ENCODE measurements at places on chromosomes 11 and 22.

- DNase-seq = no peak
Measured at GRCh38 chr11:127199306-127199801, 198.8 kb upstream of the KIRREL3 start.

- DNase-seq = no peak
Measured at GRCh38 chr11:57432714-57433163, 5.8 kb upstream of the SLC43A3 start.

- DNase-seq = no peak
Measured at GRCh38 chr22:17607891-17608521, 20.5 kb downstream of the ATP6V1E1 start.

- DNase-seq = no peak
Measured at GRCh38 chr11:124277804-124278203, 21.6 kb downstream of the OR8G5 start.

GRCh38 chr11:57163160-57163868 is 18.4 kb upstream of the LRRC55 start:
- no peak for DNase-seq

- DNase-seq = no peak
Measured at GRCh38 chr22:42768385-42769035, 47.8 kb upstream of the A4GALT start.

- no peak for DNase-seq
Measured at GRCh38 chr11:126115816-126116331, 53.2 kb upstream of the CDON start.

GRCh38 chr11:2409611-2410468 is 9.3 kb downstream of the TSSC4 start:
- DNase-seq = no peak

DNA sequence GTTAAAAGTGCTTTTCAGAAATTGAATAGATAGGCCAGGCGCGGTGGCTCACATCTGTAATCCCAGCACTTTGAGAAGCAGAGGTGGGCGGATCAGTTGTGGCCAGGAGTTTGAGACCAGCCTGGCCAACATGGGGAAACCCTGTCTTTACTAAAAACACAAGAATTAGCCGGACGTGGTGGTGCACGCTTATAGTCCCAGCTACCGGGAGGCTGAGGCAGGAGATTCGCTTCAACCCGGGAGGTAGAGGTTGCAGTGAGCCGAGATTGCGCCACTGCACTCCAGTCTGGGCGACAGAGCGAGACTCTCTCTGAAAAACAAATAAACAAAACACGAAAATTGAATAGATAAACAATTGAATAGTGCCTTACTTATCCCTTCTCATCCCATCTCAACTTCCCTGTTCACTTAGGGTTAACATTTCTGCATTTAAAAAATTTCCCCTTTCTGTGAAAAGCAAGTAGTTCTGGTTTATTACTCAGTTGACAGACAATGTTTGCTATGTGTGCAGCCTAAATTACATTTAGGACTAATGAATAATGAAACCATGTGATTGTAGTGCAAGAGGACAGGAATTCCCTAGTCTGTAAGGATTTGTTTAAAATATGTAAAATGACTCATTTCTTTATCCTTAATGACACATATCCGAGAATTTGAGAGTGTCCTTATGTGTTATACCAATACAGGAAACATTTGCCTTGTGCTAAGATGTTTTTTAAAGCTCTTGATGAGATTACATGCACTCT is 6.0 kb downstream of the RNF169 start:
- DNase-seq = no peak

GRCh38 chr11:94032066-94032465 is 10.9 kb downstream of the HEPHL1 start:
- no peak for DNase-seq

DNA sequence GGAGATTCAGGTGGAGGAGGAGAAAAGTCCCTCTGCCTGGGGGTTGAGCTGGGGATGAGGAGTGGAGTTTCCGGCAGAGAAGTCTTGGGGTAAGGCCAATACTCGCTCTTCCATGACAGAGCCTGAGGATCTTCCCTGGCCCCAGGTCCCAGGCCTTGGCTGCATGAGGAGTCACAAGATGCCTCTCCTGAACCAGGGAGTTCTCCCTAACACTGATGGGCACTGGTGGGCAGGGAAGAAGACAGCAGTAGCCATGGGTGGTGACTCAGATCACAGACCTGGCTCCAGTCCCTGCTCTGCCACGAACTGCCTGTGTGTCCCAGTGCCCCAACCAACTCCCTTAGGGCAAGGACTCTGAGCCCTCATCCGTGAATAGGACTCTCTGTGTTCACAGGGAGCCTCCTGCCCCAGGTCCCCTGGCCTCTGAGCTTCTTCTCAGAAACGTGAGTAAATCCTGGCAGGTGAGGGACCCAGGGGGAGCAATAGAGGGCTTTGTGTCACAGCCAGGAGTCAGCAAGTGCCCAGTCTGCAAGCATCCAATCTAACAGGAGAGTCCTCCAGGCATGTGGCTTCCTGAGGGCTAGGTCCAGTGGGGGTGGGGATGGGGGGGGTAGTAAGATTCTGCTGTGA is 45.5 kb upstream of the FTH1 start:
- DNase-seq = no peak

GRCh38 chr22:39207141-39208012 is 37.4 kb downstream of the PDGFB start:
- DNase-seq = no peak

- DNase-seq = no peak
Measured at GRCh38 chr11:88326099-88326498, 11.4 kb downstream of the CTSC start.

GRCh38 chr11:9459667-9460321 is 1.0 kb upstream of the ZNF143 start:
- no peak for DNase-seq

DNA sequence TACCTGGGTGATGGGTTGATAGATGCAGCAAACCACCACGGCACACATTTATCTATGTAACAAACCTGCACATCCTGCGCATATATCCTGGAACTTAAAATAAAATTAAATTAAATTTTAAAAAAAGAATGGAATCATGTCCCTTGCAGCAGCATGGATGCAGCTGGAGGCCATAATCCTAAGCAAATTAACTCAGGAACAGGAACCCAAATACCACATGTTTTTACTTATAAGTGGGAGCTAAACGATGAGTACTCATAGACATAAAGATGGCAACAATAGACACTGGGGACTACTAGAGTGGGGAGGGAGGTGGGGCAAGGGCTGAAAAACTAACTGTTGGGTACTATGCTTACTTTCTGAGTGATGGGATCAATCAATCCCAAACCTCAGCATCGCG is 40.9 kb downstream of the CWC15 start:
- DNase-seq = no peak

DNA sequence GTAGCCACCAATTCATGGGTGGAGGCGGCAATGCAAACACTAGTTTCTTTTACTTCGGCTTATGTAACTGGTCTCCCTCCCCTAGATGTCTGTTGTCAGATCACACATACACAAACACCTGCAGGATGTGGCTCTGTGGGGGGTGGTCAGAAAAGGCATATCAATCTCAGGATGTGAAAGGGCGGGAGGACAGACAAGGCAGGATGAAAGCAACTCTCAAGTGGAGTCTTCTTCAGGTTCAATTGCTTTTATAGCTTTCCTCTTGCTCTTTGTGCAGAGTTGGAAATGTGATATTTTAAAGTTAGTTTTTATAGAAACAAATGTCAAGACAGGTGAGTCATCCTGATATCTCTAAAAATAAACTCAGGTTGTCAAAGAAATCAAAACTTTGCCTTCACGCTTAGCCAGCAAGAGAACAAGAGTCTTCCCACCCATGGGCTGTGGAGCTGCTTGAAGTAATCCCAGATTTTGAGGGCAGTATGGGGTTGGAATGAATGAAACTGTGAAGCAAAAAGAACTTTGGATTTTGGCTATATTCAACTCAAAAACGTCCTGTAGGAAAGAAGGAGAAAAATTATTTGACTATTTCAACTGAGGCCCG is 423.4 kb downstream of the GUCY1A2 start:
- DNase-seq = no peak

- no peak for DNase-seq
Measured at GRCh38 chr11:72971192-72971967, 157.2 kb downstream of the ATG16L2 start.

DNA sequence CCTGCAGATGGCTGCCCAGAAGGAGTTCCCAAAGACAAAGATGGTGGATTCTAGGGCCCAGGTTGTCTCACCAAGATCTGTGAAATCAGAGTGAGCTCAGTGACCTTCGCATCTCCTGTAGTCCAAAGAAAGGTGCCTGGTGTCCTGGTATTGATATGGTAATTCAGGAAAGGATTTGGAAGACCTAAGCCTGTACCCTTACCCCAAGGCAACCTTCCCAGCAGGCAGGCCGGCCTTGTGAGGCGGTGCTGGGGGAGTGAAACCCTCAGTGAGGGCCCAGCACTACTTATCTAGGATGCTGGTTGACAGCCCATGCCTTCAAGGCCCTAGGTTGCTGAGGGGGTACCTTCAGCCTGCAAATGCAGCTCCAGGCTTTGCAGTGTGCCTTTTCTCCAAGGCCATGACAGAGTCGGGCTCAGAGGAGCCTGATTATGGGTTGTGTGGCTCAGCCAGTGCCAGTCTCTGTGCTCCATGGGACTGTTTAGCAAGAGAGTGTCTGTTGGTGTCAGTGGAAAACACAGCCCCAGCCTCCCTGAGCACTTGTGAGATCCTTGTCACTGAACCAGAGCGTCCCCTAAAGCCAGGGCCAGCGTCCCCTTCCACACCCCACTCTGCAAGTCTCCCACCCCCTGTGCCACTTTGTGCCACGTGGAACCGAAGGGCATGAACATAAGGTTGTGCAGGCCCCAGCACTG is 72.8 kb upstream of the MYOD1 start:
- no peak for DNase-seq

DNA sequence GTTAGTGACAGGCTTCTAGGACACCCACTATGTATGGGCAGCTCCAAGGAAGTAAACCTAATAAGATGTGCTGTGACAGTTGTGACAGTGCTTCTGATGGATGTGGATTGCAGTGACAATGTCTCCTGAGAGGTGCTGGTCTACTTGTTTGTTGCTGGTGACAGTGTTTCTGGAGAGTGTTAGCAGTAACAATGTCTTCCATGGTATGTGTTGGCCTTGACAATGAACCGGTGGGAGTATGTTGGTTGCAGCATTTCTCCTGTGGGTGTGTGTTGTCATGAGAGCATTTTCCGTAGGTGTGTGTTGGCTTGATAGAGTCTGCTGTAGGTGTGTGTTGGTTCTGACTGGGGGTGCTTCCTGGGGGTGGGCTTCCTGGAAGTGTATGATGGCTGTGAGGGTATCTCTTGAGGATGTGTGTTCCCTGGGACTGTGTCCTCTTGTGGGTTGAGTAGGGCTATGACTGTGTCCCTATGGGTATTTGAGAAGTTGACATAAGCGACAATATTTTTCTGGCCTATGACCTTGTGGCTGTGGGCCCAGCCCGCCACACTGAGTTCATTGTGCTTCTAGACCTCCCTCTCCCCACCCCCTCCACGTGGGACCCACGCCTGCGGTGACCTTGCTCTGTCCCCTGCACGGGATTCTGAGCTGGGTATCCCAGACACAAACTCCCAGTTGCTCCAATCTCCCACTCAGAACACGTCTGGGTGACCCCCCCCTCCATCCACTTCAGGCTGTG is 1.2 kb downstream of the DCHS1 start:
- no peak for DNase-seq

DNA sequence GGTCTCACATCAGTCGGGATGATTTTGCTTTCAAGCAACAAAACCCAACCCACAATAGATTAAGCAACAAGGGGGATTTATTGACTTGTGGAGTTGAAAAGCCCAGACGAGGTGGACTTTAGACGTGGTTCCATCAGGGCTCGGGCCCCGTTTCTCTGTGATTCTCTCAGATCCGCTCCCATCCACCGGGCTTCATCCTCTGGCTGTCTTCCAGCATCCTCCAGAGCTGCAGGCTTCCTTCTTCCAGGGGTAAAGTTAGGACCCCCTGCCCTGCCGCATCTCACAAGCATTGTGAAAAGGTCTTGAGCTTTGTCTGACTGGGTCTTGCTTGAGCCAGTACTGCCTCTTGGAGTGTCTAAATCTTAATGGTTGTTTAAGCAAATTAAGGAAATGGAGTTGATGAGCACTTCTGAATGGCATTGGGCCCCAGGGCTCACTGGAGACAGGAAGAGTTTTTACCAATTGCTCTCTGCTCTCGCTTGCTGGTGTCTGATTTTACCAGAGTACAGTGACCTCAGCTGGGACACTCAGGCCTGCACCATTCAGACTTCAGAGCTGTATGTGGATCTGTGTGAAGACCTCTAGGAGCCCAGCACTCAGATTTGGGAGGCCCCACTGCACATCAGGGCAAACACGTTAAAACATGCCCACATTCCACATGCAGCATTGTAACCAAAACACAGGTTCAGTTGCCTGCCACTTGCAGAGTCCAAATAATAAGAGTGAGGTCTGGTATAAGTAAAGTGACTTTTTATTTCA is 13.5 kb upstream of the FTH1 start:
- DNase-seq = no peak

DNA sequence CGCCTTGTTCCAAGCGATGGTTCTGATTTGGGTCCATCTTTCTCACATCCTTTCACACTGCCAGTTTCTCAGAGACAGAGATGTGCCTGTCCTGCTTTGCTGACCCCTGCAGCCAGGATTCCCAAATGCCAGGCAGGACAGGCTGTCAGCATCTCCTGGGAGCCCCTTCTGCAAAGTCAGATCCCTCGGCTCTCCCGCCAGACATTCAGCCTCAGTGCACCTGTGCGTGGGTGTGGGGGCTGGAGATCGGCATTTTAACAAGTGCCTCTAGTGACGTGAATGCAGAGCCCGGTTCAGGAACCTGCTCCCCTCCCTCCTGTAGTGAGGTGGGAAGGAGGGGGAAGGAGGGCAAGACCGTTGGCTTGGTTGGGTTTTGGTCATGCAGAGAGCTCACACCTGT is 108.9 kb upstream of the FGF3 start:
- no peak for DNase-seq

GRCh38 chr11:927871-928270 is 2.2 kb downstream of the AP2A2 start:
- no peak for DNase-seq

DNA sequence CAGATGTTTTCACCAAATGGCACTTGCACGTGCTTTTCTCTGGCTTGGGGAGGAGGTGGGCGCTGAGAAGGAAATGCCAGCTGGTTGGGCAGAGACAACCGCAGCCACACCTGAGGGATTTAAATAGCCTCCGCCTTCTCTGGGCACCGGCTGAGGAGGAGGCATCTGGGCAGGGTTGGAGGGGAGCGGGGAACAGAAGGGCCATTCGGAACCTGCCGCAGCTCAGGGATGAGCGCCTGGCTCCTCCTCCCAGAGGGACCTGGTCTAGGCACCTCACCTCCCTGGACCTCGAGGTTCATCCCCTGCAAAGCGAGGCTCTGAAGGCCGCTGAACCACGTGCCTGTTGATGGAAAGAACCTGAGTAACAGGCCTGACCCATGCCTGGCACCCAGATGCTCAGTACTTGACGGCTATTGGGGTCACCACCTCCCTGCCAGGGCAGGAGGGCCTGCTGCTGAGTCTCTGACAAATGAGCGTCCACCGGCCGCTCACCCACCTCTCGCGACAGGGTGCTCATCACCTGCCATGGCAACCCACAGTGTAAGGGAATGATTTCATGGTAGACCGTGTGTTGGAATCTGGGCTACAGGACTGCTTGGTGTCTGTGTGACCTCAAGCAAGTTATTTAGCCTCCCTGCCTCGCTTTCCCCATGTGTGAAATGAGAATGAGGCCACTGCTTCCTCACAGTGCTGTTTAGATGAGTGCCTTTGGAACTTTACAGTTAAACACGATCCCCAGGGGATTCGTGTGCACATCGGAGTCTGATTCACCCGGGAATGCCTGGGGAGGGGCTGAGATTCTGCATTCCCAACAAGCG is 2.0 kb upstream of the KDELR3 start:
- DNase-seq = no peak
